Activated CD4-positive, alpha-beta T cell treated with anti-CD3 and anti-CD28 coated beads, Interleukin-2, amount 50 U/mL, for 24 hours (primary cell): ENCODE measurements at places on chromosomes 16 and 17.

GRCh38 chr16:56281249-56281805 lies 90.0 kb downstream of the GNAO1 start:
- DNase-seq = no peak

DNA sequence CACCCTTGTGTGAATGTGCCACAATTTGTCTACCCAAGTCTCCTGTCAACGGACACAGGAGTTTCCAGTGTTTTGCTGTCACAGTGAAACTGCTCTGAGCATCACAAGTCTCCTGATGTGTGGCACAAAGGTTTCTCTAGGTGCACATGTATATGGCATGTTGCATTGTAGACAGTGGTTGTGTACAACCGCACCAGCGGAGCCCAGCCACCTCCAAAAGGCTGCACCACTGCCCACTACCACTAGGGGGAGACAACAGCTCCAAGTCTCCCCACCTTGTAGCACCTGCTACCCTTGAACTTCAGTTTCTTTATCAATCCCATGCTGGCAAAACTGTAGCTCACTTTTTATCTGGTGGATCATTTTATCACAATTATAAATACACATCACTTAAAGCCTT lies 95.5 kb upstream of the ZNF469 start:
- DNase-seq = no peak

GRCh38 chr17:73956595-73957465 lies 246.6 kb upstream of the RPL38 start:
- peak; percentile 20 for DNase-seq

- no peak for DNase-seq
Observed at GRCh38 chr17:49203796-49204195, 6.6 kb downstream of the GNGT2 start.

GRCh38 chr16:16147316-16147999 lies 75.8 kb downstream of the ABCC6 start:
- DNase-seq = no peak

GRCh38 chr16:12447556-12447955 lies 356.1 kb downstream of the CPPED1 start:
- no peak for DNase-seq

GRCh38 chr17:65956814-65957213 lies 235.1 kb downstream of the CEP112 start:
- DNase-seq = no peak

GRCh38 chr16:55003916-55004315 lies 73.3 kb downstream of the IRX5 start:
- no peak for DNase-seq

DNA sequence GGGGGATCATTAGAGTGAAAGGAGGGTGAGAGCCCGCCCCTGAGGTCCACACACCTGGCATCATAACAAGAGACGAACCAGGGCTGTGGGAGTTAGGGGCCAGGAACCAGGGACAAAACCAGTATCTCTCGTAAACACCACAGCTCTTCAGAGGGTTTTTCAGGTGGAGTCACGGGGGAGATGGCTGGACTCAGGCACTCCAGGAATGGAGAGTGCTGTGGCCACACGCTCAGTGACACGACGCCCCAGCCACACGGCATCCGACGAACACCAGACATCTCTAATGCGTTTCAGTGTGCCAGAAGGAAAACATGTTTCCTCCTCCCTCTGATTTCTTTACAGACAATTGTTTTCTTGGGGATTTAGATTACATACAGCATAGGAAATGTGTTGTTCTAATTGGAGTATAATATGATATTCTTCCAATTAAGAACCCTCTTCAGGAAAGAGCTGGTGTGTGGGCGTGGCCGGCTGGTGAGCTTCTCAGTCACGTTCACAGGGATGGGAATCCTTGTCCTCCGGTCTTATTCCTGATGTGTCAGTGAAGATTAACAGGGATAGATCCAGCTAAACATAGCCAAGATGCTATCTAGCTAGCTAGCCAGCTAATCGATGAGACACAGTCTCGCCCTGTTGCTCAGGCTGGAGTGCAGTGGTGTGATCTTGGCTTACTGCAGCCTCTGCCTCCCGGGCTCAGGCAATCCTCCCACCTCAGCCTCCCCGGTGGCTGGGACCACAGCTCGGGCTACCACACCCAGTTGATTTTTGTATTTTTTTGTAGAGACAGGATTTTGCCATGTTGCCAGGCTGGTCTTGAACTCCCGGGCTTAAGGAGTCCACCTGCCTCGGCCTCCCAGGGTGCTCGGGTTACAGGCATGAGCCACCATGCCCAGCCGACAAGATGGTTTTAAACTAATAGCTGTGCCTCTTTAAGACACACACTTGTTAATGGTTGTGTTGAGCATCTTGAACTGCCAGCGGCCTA lies 98.6 kb downstream of the BANP start:
- no peak for DNase-seq

- DNase-seq = no peak
Observed at GRCh38 chr16:4115209-4115948, 863 bp downstream of the ADCY9 start.

DNA sequence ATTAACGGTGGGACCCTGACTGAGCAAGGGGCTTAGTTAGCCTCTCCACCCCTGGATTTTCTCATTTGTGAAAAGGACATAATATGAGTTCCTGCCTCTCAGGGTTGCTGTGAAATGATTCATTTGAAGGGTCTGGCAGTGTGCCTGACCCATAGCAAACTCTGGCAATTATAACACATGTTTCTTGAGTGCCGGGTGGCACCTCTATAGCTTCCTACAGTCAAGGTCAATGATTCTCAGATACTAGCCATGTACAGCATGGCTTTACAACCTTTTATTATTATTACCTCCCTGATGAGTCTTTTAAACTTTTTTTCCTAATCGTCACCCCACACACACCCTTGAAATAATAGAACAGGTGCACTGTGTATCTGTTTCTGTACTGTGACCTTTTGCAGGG lies 42.1 kb downstream of the TMEM114 start:
- no peak for DNase-seq

DNA sequence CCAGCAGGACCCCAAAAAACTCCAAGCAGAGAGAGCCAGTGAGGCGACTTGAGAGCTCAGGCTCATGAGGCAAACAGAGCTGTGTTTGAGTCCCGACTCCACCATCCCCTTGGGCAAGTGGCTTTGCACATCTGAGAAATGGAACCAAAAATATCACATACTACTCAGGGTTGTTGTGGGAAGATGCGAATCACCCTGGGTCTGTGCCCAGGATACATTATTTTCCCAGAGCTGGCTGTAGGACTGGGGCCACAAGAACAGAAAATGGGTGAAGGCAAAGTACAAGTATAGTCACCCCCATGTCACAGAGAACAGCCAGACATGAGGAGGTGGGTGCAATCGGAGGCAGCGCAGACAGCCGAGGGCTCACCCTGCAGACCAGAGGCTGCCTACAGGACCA lies 127.3 kb downstream of the GAS7 start:
- no peak for DNase-seq

- no peak for DNase-seq
Observed at GRCh38 chr17:29711588-29712385, 89.1 kb upstream of the CORO6 start.

DNA sequence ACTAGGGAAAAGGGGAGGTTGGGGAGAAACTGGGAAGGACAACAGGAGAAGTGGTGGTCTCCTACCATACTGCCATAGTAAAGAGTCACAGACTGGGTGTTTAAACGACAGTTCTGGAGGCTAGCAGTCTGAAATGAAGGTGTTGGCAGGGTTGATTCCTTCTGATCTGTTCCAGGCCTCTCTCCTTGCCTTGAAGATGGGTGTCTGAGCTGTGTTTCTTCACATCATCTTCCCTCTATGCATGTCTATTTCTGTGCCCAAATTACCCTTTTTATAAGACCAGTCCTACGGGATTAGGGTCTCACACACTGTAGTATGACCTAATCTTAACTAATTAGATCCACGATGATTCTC lies 79.8 kb upstream of the TMEM97 start:
- DNase-seq = no peak

DNA sequence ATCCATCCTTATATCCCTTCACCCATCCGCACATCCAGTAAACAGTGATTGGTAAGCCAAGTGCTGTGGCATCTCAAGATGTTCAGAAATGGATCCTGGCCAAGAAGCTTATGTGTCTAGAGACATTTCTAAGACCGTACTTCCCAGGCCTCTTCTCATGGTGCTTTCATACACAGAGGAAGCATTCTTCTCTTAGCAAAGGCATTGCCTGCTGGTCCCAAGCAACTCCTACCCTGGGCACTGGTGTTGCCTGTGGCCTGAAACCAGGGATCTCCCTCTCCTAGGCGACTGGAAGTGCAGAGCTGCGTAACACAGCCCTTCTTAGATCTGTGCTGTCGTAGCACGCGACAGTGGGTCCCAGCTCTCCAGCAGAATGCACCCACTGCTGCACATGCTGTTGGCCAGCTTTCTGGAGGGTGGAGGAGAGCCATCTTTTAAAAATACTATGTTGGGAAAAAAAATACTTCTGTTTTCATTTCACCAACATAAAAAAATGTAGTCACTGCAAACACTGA lies 182.9 kb downstream of the CCDC182 start:
- DNase-seq = no peak

DNA sequence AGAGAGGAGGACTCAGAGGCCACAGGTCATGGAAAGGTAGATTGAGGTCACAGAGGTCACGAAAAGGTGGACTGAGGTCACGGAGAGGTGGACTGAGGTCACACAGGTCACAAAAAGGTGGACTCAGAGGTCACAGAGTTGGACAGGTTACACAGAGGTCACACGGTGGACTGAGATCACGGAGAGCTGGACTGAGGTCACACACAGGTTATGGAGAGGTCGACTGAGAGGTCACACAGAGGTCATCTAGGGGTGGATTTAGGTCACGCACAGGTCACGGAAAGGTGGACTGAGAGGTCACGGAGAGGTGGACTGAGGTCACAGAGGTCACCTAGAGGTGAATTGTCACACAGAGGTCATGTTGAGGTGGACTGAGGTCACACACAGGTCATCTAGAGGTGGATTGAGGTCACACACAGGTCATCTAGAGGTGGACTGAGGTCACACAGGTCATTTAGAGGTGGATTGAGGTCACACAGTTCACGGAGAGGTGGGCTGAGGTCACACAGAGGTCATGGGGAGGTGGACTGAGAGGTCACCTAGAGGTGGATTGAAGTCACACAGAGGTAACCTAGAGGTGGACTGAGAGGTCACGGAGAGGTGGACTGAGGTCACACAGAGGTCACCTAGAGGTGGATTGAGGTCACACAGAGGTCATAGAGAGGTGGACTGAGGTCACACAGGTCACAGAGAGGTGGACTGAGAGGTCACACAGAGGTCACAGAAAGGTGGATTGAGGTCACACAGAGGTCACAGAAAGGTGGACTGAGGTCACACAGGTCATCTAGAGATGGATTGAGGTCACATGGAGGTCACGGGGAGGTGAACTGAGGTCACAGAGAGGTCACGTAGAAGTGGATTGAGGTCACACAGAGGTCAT lies 26.7 kb upstream of the JPT2 start:
- no peak for DNase-seq

GRCh38 chr17:16181581-16181980 lies 33.8 kb downstream of the NCOR1 start:
- DNase-seq = no peak

GRCh38 chr17:20157001-20157310 lies 147.8 kb downstream of the SPECC1 start:
- no peak for DNase-seq

DNA sequence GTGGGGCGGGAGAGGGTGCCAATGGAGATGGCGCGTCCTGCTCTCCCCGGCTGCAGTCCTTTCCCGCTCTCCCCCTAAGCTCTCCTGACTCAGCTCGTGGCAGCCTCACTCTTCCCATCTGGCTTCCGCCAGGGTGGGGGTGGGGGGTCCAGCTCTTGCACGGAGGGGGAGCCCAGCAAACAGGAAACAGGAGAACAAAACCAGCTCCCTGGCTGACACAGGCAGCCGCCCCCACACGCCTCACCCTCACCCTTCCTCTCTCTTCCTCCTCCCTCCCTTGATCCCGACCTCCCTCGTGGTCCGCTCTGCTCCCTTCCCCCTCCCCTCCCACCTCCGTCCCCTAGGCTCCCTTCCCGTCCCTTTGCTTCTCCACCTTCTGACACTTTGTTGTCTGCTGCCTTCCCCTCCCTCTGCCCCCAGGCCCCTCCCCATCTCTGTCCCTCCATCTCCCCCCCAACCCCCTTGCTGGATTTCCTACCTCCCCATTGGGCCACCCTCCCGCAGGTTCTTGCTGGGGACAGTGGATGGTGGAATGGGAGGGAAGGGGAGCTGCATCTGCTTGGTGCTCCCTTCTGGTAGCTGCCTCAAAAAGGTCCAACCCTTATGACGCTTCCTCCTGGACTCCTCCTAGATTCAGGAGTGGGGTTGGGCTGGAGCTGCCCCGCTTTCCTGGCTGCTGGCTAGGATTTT lies 23.7 kb downstream of the ARHGAP23 start:
- DNase-seq = no peak

- no peak for DNase-seq
Observed at GRCh38 chr16:49834531-49835151, 21.3 kb downstream of the ZNF423 start.

GRCh38 chr17:59327121-59327980 lies 4.1 kb upstream of the YPEL2 start:
- DNase-seq = no peak

- DNase-seq = no peak
Observed at GRCh38 chr16:67526149-67526791, 2.4 kb upstream of the RIPOR1 start.

DNA sequence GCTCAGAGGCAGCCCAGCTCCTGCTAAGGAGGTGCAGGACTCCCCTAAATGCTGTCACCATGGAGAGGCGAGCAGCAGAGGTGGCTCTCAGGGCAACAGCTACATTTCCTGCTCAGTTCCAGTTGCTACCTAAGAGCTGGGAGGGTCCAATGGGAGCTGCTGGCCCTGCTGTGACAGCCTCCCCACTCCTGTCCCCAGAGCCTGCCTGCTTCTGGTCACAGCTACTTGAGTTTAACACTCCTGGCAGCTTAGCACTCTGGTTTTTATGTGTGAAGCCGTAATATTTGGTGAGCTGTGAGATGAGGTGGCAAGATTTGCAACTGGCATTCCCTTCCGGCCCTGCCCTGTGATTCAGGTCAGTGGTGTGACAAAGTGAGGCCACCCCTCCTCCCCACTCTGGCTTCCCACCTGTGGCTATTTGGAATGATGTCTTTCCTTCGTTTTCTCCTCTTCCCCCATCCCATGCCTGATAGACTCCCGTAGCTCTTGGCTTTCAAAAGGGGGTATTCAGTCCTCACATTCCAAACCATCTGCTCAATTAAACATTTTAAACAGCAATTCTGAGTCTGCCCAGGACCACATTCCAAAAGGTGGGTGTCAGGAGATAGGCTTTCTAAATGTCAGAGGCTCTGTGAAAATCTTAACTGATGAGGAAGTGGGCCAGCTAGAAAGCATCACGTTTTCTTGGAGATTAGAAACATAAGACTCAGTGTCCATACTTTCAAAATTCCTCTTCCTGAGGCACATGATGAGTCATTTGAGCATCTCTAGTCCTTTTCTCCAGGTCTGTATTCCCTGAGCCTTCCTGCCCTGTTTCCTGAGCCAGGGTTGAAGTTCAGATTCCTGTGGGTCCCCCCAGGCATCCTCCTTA lies 42.6 kb upstream of the SKAP1 start:
- no peak for DNase-seq

GRCh38 chr17:53687324-53687723 lies 135.4 kb upstream of the KIF2B start:
- DNase-seq = no peak

- no peak for DNase-seq
Observed at GRCh38 chr16:48014349-48015135, 141.3 kb downstream of the ABCC12 start.
